ENCODE measurements at places on chromosomes 2 and 18. TPM values are rescaled to one million over a fixed set of nuclear protein-coding genes. Genes with fewer than 3 reads are reported as not detected.

Gene HAAO
- not detected for total RNA-seq

Gene CPSF3
- 52.6 TPM for total RNA-seq

Gene MYO5B
- total RNA-seq = 8.9 TPM

Gene AFF3
- not detected for total RNA-seq

Gene COL4A3
- 0.59 TPM for total RNA-seq

Gene RPL37A
- total RNA-seq = 5,418 TPM

Gene CNGA3
- 0.06 TPM for total RNA-seq

Gene ABCG5
- not detected for total RNA-seq

Gene EIF5B
- 57.2 TPM for total RNA-seq

Gene EVX2
- not detected for total RNA-seq

Gene NT5C1B
- total RNA-seq = not detected

Gene CCDC178
- not detected for total RNA-seq

Gene FSHR
- not detected for total RNA-seq

Gene RAD51AP2
- not detected for total RNA-seq

Gene SOX11
- not detected for total RNA-seq

Gene C2orf81
- total RNA-seq = 2.7 TPM

Gene SLC11A1
- total RNA-seq = 0.20 TPM

Gene SLC4A5
- 0.11 TPM for total RNA-seq

Gene SLC30A3
- 3.0 TPM for total RNA-seq

Gene ALK
- not detected for total RNA-seq

Gene TSPYL6
- not detected for total RNA-seq

Gene LRPPRC
- total RNA-seq = 100 TPM

Gene TRIM54
- 0.72 TPM for total RNA-seq

Gene ICA1L
- total RNA-seq = 2.2 TPM

Gene ERFE
- total RNA-seq = 6.7 TPM

Gene PROM2
- total RNA-seq = 0.19 TPM

Gene AOX1
- total RNA-seq = 4.3 TPM

Gene CPO
- not detected for total RNA-seq

Gene CTAGE1
- total RNA-seq = not detected

Gene VSNL1
- not detected for total RNA-seq
